ENCODE measurements at places on chromosomes 7 and 10. TPM values are rescaled to one million over a fixed set of nuclear protein-coding genes. Genes with fewer than 3 reads are reported as not detected.

Gene OR2A12
- not detected for polyA plus RNA-seq

- DNase-seq, result no peak
Observed at GRCh38 chr7:77185866-77186265, 13.8 kb downstream of the FGL2 start.

Gene NUTM2D
- 8.4 TPM for polyA plus RNA-seq

- no peak for DNase-seq
Observed at GRCh38 chr10:78301481-78301880, 267.8 kb downstream of the RPS24 start.

DNA sequence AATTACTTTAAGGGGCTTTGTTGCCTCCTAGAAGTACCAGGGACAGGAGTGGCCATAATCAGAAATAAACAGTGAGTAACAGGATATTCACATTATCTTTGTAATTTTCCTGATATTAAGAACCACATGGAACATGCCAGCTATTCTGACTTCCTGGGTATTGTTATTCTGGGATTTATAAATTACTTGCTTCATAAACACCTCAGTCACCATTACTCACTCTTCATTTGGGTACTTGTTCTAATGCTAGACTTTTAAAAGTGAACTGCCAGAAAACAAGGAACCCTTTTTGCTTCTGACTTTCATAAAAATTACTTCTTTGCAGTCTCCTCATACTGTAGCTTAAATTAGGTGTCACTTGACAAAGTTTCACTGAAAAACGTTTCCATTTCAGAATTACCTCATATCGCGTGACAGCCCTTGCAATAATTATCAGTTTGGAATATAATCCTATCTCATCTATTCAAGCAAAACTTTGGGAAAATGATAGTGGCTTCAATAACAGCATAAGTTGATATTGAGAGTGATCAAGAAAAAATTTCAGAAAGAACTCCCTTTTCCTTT lies 29.8 kb downstream of the CABCOCO1 start:
- DNase-seq, result no peak

- no peak for DNase-seq
Observed at GRCh38 chr10:21889477-21890275, 113.9 kb downstream of the DNAJC1 start.

DNA sequence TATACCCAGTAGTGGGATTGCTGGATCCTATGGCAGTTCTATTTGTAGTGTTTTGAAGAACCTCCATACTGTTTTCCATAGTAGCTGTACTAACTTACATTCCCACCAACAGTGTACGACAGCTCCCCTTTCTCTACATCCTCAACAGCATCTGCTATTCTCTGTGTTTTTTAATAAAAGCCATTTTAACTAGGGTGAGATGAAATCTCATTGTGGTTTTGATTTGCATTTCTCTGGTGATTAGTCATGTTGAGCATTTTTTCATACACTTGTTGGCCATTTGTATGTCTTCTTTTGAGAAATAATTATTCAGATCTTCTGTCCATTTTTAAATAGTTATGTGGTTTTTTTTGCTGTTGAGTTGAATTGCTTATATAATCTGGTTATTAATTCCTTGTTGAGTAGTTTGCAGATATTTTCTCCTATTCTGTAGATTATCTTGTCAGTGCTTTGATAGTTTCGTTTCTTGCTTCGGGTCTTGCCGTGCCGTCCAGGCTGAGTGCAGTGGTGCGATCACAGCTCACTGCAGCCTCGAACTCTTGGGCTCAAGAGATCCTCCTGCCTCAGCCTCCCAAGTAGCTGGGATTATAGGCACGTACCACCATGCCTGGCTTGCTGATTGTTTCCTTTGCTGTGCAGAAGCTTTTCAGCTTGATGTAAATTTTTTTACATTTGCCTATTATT lies 12.0 kb downstream of the MTG1 start:
- no peak for DNase-seq

Gene ACADSB
- 25.9 TPM for polyA plus RNA-seq

Gene ACTR3C
- polyA plus RNA-seq, result 8.9 TPM

GRCh38 chr7:104442481-104442880 lies 114.1 kb downstream of the LHFPL3 start:
- DNase-seq, result no peak

Gene WNT8B
- polyA plus RNA-seq, result 0.69 TPM

Gene NRBF2
- polyA plus RNA-seq, result 28.3 TPM

- DNase-seq, result no peak
Observed at GRCh38 chr7:39429421-39429820, 136.8 kb upstream of the YAE1 start.

DNA sequence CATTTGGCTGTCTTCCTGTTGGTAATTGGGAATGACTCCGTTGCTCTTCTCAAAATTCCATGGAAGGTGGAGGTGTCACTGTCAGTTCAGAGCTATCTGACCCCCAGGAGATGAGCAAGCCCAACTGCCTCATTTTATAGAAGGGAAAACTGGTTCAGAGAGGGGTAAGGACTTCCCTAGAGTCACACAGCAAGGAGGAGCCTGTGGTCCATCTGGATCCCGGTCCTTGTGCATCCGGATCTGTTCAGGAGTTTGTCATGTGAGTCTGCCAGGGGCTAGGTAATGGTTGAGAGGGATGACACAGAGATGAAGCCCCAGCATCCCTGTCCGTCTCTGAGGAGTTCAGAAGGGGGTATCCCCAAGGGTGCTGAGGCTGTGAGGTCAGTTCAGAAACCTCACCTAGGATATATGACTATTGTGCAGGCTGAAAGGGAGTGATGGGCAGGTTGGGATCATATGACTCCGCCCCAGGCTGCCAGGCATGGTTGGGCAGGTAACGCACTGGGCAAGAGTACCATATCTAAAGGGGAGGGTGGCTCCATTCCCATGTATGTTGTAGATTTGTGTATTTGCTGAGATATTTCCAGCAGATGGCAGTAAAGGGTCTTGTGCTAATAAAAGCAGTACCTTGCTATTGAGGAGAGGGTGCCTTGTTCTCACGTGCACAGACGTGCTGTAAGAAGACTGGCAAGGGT lies 16.0 kb upstream of the SLC29A3 start:
- DNase-seq, result no peak

DNA sequence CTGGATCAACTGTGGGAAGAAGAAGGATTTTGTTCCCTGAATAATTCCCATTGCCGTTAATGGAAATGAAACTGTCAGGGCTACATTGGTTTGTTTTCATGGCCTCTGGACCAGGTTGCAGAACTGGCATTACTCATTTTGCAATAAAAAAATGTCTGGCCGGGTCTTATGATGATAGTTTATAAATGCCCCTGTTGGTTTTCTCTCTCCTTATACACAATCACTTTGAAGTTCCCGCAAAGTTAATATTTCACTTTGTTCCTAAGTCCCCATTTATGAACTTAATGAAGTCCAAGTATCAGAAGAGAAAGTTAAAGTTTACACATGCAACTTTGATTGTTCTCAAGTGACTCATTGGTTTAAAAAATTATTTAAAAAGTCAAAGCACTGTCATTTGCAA lies 150.7 kb upstream of the PRR15 start:
- DNase-seq, result no peak

Gene TEX47
- not detected for polyA plus RNA-seq

GRCh38 chr10:97752956-97753355 lies 16.0 kb downstream of the ZFYVE27 start:
- DNase-seq, result no peak

- no peak for DNase-seq
Observed at GRCh38 chr10:131090761-131091661, 220.5 kb downstream of the TCERG1L start.

- no peak for DNase-seq
Observed at GRCh38 chr7:51949726-51950644, 633.4 kb upstream of the COBL start.

Gene C7orf57
- 0.67 TPM for polyA plus RNA-seq
